BJ (cell line): ENCODE measurements at places on chromosomes 7 and 10.

- no peak for DNase-seq
Observed at GRCh38 chr7:1842321-1843221, 172.5 kb downstream of the ELFN1 start.

DNA sequence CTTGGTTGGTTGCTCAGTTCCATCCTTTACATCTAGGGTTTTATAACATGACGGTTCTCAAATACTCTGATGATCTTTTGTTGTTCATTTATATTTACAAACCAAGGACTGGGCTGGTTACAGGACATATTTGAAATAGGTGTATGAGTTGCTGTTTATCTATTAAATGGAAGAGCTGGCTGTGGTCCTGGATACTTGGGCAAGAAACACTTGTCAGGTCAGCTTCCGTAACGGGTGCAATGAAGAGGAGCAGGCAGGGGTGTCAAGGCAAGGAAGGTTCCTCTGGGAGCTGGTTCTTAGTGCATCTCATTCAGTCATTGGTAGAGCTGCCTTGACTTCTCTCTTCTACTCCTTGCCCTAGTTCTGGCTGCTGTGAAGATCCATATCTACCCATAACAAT is 4.8 kb upstream of the TMEM26 start:
- no peak for DNase-seq

GRCh38 chr7:12031186-12031585 is 179.9 kb upstream of the TMEM106B start:
- DNase-seq = no peak

DNA sequence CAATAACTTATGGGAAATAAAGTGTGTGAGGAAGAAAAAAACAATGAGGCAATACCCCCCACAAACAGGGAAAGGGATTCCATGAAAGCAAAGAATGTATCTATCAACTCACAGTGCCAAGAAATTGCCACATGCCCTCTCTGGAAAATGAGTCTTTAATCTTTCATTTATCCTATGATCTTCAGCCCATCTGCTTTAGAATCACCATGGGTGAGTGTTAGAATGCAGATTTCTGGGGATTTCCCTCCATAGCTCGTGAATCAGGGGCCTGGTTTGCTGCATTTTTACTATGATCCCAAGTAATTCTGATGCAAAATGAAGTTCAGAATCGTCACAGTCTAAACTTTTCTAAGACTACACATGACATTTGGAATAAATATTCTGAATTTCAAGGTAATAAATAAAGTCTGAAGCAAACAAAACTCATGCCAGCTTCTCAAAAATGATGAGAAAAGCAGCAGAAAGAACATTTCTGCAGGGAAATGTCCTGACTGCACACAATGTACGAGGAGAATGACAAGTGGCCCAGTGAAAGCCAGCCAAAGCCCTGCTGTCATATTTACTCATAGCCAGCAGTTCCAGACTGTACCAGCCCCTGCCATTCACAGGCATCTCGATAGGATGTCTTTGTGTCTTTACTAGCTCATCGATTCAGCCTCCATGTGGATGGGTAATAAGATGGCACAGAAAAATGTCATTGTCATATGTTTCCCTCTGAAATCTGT is 167.1 kb downstream of the ELMO1 start:
- no peak for DNase-seq

DNA sequence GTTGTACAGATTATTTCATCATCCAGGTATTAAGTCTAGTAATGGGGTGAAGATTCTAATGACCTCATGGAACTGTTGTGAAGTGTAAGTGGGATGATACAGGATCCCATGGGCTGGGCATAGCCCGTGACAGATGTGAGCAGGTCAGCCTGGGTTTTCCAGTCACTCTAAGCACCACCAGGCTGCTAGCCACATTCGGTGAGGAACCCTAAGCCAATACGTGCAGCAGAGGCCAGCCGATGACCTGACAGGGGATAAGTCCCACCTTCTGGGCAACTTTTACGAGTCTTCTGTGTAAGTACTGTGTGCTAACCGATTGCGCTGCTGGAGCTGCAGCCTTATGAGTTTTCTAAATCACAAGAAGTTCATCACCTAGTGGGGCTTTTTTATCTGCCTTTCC is 7.3 kb downstream of the ZNF503 start:
- DNase-seq = no peak

GRCh38 chr7:27533652-27534081 is 129.0 kb downstream of the HIBADH start:
- no peak for DNase-seq

- DNase-seq = no peak
Observed at GRCh38 chr7:86968618-86969017, 90.8 kb downstream of the ELAPOR2 start.

- DNase-seq = no peak
Observed at GRCh38 chr7:15628876-15629275, 57.6 kb downstream of the MEOX2 start.

DNA sequence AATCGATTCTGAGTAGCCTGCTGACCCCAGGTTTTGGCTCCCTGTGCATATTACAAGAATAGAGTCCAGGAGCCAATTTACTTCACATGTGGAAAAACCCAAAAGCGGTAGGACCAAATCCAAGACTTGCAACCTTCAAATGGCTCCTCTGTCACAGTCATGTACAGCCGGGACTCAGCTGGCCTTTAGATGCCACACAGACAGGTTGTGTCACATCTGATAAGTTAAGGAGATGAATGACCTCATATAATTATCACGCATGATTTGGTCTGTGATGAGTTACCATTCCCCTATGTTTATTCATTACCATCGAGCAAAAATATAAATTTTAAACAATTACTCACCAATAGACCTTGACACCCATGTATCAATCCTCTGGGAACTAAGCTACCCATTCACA is 14.2 kb downstream of the CACNA2D1 start:
- no peak for DNase-seq

DNA sequence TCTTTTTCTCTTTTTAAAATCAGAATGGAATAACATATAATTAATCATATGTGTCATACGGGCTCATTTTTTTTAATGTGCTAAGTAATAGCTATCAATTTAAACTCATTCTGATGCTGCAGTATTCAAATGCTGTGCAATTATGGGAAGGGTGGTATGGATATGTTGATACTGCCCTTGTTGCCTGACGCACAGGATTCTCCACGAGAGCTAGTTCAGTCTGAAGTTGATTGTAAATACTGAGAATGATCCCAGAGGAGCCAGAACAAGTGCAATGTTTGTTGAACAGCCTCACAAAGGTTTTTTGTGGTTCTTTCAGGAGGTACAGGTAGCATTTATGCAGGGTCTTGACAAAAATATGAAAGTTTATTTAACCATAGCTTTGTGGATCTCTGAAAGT is 13.4 kb downstream of the NPY start:
- DNase-seq = no peak

DNA sequence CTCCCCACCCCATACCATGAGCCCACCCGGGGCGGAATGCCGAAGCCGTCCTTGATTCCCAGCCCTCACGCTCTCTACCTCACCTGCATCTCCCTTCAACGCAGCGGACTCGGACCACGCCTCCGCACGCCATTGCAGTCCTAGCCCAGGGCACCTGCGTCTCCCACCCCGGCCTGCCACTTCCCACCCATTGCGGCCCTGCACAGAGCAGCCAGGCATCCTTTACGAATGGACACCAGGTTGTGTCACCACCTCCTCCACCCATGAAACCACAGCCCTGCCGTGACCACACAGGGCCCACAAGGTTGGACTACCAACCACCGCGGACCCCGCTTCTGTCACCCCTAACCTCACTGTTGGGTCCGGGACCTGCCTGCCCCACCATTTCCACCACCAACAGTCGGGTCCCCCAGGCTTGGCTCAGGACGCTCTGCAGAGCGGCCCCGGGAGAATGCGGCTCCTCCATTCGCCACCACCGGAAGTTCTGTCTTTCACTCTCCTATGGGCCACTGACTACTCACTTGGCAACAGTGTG is 232.5 kb downstream of the MAD1L1 start:
- no peak for DNase-seq

DNA sequence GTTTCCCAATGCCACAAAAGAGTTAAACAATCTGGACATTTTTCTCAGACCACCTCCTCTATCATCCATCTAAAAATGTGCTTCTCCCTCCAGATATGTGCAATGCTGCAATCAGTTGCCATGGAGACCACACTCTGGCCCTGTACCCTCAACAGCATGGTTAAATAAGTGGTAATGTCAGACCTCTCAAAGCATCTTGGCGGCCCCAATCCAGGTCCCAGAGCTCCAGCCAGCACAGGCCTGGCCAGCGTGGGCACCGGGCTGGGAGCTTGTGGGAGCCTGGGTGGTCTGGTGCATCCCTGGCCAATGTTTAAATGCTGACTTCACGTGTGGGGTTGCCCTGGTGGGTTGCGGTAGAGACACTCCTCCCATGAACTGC is 362.9 kb upstream of the ZNF32 start:
- DNase-seq = no peak

GRCh38 chr10:11336722-11337162 is 274.7 kb downstream of the USP6NL start:
- no peak for DNase-seq

GRCh38 chr10:114401195-114401791 is 3.0 kb downstream of the AFAP1L2 start:
- DNase-seq = peak; percentile 59
